ENCODE measurements at places on chromosomes 7 and 10.

DNA sequence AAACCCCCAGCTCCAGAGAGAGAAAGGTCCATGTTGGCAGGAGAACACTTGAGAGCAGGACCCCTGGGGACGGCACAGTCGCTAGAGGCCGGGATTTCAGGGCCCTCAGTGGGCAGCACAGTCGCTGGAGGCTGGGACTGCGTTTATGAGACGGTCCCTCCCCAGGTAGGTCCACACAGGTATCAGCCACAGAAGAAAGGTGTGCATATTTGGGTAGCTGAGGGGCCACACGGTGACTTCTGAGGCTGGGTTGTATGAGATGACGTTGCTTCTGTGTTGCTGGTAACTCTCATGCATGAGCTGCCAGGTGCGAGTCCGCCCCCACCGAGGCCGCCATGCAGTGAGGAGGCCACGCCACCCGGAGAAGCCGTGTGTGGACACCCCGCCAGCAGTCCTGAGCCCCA is 56.9 kb upstream of the PPP2R2D start:
- DNase-seq = no peak

GRCh38 chr10:133129859-133130495 is 30.0 kb upstream of the KNDC1 start:
- no peak for DNase-seq

DNA sequence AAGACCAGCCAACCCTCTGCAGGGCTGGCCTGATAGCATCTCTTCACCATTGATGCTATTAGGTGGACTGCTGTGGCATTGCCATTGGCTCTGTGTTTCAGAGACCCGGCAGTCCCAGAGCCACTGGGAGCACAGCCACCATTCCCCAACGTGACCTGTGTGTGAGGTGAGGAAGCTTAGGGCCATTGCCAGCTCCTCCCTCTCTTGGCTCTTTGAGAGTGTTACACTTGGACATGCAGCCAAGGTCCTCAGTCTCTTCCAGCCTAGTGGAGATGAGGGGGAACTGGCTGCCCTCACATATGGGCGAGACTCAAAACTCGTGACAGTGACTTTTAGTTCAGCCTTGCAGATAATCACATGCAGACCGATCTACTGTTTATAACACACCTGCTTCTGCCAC is 39.3 kb upstream of the HMX3 start:
- DNase-seq = no peak

GRCh38 chr10:74557098-74557497 is 269.3 kb upstream of the KAT6B start:
- DNase-seq = no peak
